Activated naive CD8-positive, alpha-beta T cell treated with anti-CD3 and anti-CD28 coated beads for 36 hours (primary cell): ENCODE measurements at places on chromosomes 3 and 15.

DNA sequence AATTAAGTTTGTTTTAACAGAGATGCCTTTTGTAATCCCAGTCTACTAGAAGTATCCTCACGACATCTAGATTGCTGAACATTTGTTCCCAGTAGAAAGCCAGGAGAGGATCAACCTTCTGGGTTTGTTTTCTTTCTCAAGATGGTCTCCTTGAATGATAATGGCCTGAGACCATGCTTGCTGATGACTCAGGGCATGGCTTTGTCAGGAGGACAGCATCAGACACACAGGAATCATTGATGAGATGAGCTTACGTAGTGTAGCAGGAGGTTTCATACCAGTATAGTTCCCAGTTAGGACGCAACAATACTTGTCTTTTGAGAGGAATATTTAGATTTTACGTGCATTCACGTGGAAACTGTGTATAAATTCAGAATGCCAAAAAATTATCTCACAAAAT is 38.6 kb downstream of the ATP1B3 start:
- peaks cover 2% of the 10 kb centered on the region for H3K4me1 ChIP-seq
- no peak overlapping the region for H3K27ac ChIP-seq
- DNase-seq, result no peak
- no peaks in the 10 kb centered on the region for H3K27me3 ChIP-seq
- peaks cover 41% of the 10 kb centered on the region for H3K36me3 ChIP-seq
- H3K4me3 ChIP-seq, result no peak overlapping the region

DNA sequence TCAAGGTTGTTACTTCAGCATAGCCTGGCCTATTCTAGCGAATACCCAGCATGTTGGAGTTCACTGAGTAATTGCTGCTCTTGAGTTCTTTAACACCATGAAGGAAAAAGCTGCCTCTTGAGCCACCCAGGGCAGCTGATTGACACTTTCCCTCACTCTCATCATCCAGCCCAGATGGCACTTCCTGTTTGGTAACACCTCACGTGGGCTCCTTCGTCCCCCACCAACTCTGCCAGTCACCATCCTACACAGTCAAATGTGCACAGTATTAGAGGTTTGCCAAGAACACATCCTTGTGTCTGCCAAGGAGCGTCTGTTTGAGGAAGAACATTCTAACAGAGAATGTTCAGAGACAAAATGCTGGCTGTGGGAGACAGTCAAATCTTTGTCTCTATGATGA is 266.3 kb downstream of the RPLP1 start:
- peak; percentile 34 for DNase-seq
- H3K27ac ChIP-seq, result peak overlapping the region; percentile 83
- H3K4me1 ChIP-seq, result peaks cover 88% of the 10 kb centered on the region
- peaks cover 3% of the 10 kb centered on the region for H3K36me3 ChIP-seq
- no peaks in the 10 kb centered on the region for H3K27me3 ChIP-seq

DNA sequence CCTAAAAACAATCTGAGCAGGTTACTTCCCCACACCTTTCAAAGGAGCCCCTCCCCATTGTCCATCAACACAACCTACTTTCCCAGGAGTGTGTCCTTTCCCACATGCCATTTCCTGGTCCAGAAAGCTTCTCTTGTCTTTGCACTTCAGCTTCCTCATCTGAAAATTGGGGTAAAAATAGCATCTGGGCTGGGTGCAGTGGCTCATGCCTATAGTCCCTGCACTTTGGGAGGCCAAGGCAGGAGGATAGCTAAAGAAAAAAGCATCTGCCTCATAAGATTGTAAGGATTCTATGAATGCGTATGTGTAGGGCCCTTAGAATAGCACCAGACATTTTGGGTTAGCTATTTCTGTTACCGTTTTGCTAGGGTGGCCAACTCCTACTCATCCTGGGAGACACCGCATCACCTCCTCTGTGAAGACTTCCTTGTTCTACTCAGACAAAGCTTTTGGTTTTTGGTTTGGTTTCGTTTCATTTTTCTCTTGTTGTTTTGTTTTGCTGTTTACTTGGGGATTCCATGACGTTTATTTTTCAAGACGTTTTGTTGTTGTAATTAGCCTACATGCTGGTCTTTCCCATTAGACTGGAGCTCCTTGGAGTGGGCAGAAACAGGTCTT is 224.4 kb upstream of the TLE3 start:
- H3K4me3 ChIP-seq, result no peak overlapping the region
- H3K27ac ChIP-seq, result no peak overlapping the region
- H3K4me1 ChIP-seq, result no peaks in the 10 kb centered on the region
- no peak for DNase-seq

DNA sequence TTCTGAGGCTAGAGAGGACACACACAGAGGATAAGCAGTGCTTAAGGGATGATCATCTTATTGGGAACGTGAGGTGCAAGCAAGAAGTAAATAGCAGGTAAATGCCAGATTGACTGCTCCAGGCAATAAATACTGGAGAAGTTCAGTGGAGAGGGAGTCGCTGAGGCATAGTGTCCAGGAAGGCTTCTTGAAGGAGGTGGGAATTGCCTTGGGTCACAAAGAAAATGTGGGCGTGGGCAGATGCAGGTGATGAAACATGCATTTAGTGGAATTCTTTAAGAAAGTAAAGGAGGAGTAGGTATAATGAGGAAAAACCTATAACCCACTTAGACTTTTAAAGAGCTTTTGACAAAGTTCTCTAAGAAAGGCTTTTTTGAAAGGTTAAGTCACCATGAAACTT is 7.4 kb upstream of the SEMA5B start:
- peaks cover 40% of the 10 kb centered on the region for H3K27me3 ChIP-seq
- H3K27ac ChIP-seq, result no peak overlapping the region
- H3K4me3 ChIP-seq, result no peak overlapping the region
- no peaks in the 10 kb centered on the region for H3K4me1 ChIP-seq
- DNase-seq, result no peak
- H3K36me3 ChIP-seq, result no peaks in the 10 kb centered on the region

DNA sequence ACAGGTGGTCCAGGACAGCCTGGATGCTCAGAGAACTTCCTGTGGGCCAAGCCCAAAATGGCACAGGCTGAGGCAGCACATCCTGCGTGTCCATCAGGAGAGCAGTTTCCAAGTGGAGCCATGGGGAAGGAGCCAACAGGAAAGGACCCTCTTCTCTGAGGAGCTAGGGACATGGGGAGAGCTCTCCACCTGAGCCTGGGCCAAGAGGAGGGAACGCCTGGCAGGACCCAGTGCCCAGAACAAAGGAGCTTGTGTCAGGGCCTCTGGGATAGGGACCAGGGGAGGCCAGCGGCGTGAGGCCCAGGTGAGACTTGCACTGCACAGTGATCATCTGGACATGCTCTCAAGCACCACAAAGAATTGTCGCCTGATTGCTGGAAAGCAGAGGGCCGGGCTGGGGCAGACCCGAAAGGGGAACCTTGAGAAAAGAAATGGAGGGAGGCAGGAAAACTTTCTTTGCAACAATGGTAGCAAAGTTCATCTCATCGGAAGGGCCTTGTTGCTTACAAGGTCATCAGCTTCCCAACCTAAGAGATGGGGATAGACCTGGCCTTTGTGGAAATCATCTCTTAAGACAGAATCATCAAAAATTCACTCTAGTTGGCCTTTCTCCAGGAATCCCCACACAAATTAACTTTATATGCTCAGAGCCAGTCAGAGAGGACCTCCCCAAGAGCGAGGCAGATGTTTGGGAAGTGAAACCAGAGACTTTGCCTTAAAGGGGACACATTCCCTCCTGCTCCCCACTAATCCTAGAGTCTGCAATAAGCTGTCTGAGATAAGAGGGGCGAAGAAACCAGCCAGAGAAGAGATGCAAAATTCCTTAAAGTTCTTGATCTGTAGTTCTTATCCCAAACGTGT is 47.7 kb upstream of the HES1 start:
- H3K4me1 ChIP-seq, result peaks cover 8% of the 10 kb centered on the region
- H3K4me3 ChIP-seq, result no peak overlapping the region
- no peak for DNase-seq
- H3K36me3 ChIP-seq, result no peaks in the 10 kb centered on the region
- no peak overlapping the region for H3K27ac ChIP-seq

DNA sequence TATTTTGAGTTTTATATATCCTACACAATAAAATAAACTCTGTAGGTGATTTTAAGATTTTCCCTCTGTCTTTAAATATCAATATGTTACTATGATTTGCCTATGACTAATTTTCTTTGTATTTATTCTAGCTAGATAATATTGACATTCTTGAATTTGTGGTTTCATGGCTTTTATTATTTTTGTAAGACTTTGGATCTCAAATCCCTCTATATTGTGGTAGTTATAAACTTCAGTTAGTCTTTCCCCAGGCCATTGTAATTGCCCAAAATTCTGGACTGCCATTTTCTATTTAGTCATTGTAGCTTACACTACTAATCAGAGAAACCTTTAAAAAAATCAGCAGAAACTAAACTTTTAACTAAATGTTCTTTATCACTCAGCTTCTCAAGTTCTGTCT is 1559.3 kb upstream of the GBE1 start:
- H3K4me1 ChIP-seq, result no peaks in the 10 kb centered on the region
- H3K27me3 ChIP-seq, result no peaks in the 10 kb centered on the region
- no peak overlapping the region for H3K4me3 ChIP-seq
- H3K36me3 ChIP-seq, result no peaks in the 10 kb centered on the region

- H3K27ac ChIP-seq, result peak overlapping the region; percentile 91
- peaks cover 22% of the 10 kb centered on the region for H3K4me1 ChIP-seq
- H3K36me3 ChIP-seq, result peaks cover 3% of the 10 kb centered on the region
- H3K4me3 ChIP-seq, result peak overlapping the region; percentile 75
These were observed 48.7 kb downstream of the SETMAR start for GRCh38 chr3:4351872-4352271.

DNA sequence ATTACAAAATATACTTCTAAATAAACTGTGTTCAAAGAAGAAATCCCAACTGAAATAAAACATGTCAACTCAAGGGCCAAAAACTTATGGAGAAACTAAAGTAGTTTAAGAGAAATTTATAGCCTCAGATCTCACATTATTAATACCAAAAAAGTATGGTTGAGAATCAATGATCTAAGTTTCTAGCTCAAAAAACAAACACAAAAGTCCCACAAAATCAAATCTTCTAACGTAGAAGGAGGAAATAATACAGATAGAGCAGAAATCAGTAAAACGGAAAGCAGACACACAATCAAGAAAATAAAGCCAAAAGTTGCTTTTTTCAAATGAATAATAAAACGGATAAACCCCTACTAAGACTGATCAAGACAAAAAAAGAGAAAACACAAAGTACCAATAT is 2.9 kb downstream of the SUSD5 start:
- peaks cover 62% of the 10 kb centered on the region for H3K27me3 ChIP-seq
- no peaks in the 10 kb centered on the region for H3K36me3 ChIP-seq
- no peak for DNase-seq
- peaks cover 8% of the 10 kb centered on the region for H3K4me1 ChIP-seq
- no peak overlapping the region for H3K4me3 ChIP-seq

GRCh38 chr3:123778991-123779622 is 105.0 kb downstream of the MYLK start:
- H3K27me3 ChIP-seq, result peaks cover 4% of the 10 kb centered on the region
- no peaks in the 10 kb centered on the region for H3K36me3 ChIP-seq
- no peak for DNase-seq
- H3K27ac ChIP-seq, result no peak overlapping the region

DNA sequence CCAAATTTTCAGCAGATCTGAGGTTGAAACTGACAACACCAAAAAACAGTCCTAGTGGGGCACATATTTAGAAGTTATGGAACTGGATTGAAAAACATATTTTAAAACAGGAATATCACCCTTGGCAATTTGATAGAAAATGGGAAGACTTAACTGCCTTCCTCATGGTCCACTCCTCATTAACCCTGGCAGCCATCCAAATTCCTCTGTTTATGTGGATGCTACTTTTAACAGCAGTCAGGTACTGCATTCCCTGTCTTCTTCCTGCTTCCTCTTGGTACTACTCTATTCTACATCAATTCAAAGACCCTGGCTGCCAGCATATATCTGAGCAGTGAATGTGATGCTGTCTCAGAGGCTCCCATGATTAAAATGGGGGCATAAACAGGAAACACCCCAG is 54.3 kb downstream of the PDE8A start:
- no peaks in the 10 kb centered on the region for H3K27me3 ChIP-seq
- H3K27ac ChIP-seq, result no peak overlapping the region
- no peak for DNase-seq
- no peaks in the 10 kb centered on the region for H3K36me3 ChIP-seq
- peaks cover 46% of the 10 kb centered on the region for H3K4me1 ChIP-seq

DNA sequence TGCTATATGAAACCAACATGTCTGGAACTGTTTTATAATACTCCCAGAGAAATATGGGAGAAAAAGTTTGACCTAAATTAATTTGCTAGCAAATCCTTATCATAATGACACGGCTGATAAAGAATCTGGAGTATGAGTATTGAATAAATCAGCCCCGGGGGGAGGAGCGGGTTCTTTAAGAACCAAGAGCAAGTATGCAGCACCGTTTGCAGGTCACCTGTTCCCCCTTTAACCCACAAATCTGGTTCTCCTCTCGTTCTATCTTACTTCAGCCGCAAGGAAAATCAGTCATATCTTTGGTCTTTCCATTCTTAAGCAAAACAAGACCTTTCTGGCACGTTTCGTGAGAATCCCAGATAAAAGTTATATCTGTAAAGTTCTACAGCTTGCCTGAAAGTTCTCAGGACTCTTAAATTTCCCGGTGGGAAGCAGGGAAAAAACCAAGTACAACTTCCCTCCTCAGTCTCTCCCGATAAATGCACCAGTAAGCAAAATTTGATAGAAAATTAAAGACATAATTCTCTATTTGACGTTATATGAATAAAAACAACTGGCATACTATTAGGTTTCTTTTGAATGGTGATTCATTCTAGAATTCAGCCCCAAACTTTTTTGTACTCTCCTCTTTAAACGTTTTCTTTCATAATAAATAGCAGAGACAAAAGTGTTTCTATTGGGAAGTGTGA is 348.6 kb downstream of the ZBBX start:
- no peaks in the 10 kb centered on the region for H3K36me3 ChIP-seq
- no peaks in the 10 kb centered on the region for H3K27me3 ChIP-seq
- H3K27ac ChIP-seq, result no peak overlapping the region
- no peak overlapping the region for H3K4me3 ChIP-seq

DNA sequence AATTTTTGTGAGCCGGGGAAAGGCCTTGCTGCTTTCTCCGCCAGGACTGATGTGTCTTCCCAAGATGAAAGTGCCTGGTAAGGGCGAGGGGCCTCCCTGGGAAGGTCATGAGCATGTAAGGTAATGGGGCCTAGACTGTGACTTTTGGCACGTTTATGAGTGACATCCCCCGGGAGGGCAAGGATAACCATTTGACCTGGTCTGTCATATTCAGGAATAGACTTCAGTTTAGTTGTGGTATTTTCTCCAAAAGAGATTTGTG is 631 bp upstream of the CNBP start:
- peak overlapping the region; percentile 100 for H3K27ac ChIP-seq
- peaks cover 41% of the 10 kb centered on the region for H3K36me3 ChIP-seq
- peak overlapping the region; percentile 97 for H3K4me3 ChIP-seq
- H3K27me3 ChIP-seq, result peaks cover 3% of the 10 kb centered on the region
- H3K4me1 ChIP-seq, result peaks cover 37% of the 10 kb centered on the region
